ENCODE measurements at places on chromosomes 2 and 18. TPM values are rescaled to one million over a fixed set of nuclear protein-coding genes. Genes with fewer than 3 reads are reported as not detected.
A peak's percentile ranks its signal among the peaks of the same experiment; 100 is the strongest.

DNA sequence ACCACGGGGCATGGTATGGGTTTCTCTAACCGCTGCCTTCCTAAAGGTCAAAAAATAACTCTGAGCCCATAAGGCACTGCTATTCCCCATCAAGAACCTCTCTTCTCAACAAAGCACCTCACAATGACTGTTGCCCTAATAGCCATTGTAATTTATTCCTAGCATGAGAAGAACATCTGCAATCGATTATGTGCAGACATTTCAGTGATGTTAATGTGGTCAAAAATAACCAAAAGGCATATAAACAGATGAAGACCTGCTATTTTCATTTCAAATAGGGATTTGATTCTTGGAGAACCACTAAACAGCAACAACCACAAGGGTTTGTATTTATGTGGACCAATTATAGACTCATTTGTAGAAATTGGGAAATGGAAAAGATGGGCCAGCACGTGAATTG, 356.6 kb downstream of the FBXO15 start:
- DNase-seq = peak; percentile 16

- no peak for DNase-seq
These were observed 88.7 kb downstream of the NEDD4L start for GRCh38 chr18:58132595-58133261.

- peak; percentile 93 for DNase-seq
These were observed 114.9 kb upstream of the SEC11C start for GRCh38 chr18:59024829-59025228.

GRCh38 chr2:96691022-96691612, 48.6 kb downstream of the FER1L5 start:
- no peak for DNase-seq

DNA sequence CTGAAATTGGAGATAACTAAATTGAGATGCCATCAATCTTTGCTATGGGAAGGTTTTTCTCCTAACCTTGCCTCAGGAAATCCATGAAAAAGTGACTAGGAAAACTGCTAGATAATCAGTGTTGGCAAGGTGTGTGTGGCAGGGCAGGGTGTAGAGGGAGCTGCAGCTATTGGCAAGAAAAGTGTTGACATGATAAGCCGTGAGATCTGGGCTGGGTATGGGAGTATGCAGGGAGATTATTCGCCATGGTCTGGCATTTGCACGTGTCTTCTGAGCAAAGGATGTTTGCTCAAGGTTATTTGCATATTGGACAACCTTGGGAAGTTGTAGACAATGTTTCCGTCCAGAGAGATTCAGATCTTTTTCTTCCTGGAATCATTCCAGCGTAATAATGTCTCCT, 74.7 kb downstream of the SERPINB8 start:
- no peak for DNase-seq

GRCh38 chr18:22606563-22607283, 189.0 kb upstream of the CTAGE1 start:
- peak; percentile 43 for DNase-seq

- DNase-seq = peak; percentile 44
These were observed at the start of gene KLF7 for GRCh38 chr2:207165121-207166038. KLF7 (minus strand) TSS chr2:207165948; CDS start chr2:207165568, 380 bp downstream.

CCBE1 gene
- total RNA-seq = 7.4 TPM

KCNIP3 gene
- total RNA-seq = 2.6 TPM

All from fibroblast of villous mesenchyme (primary cell).